ENCODE measurements at places on chromosomes 12 and 14.

- no peak for DNase-seq
Observed at GRCh38 chr14:32468955-32469354, 139.9 kb downstream of the AKAP6 start.

GRCh38 chr12:95995238-95996031 lies 709 bp downstream of the HAL start:
- DNase-seq = no peak

DNA sequence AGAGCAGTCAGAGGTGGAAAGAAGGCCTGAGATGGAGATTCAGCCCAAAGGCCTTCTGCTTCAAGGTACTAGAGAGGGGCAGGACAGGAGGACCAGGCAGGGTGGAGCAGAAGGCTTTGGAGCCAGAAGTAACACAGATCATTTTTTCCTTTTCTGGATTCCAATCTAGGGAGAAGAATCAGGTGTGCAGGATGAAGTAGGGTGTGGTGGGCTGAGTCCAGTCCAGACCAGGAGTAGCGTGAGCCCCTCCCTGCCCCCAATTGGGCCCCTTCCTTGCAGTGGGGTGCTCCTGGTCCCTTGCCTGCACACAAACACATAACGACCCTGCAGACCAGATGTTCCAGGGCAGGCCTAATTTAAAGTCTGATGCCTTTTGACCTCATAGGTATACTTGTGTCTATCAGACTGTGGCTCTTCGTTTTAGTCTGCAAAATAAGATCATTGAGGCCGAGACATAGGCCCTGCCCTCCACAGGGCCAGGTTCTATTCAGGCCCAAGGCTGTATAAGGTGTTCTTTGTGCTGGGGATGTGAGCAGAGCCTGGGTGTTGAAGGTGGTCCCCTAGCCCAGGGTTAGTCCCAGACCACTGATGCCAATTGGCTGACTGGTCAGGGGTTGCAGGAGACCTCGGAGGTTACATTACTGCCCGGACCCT lies 1.0 kb upstream of the NYNRIN start:
- no peak for DNase-seq

DNA sequence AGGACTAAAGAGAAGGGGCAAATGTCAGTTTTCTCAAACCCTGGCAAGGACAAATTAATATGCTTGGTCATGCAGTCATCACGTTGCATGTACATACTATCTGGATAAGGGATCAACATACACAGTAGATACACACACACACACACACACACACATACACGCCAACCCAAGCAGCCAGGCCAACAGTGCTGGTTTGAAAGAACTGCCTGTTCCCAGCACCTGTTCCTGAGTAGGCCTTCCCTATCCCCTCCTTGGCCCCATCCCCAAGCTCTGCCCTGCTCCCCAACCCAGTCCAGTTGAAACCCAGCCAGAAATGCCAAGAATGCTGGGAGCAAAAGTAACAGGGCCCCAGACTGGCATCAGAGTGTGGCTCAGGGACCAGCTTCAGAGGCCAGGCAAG lies 4.4 kb downstream of the ITGA7 start:
- DNase-seq = no peak

- no peak for DNase-seq
Observed at GRCh38 chr14:22510527-22511110, 78.4 kb downstream of the DAD1 start.

- DNase-seq = no peak
Observed at GRCh38 chr12:28814246-28814645, 334.8 kb upstream of the FAR2 start.

GRCh38 chr12:110807640-110808039 lies 39.1 kb upstream of the CCDC63 start:
- no peak for DNase-seq

GRCh38 chr14:105332350-105332874 lies 17.9 kb downstream of the PACS2 start:
- DNase-seq = no peak

GRCh38 chr14:52935833-52936232 lies 15.0 kb downstream of the FERMT2 start:
- no peak for DNase-seq

DNA sequence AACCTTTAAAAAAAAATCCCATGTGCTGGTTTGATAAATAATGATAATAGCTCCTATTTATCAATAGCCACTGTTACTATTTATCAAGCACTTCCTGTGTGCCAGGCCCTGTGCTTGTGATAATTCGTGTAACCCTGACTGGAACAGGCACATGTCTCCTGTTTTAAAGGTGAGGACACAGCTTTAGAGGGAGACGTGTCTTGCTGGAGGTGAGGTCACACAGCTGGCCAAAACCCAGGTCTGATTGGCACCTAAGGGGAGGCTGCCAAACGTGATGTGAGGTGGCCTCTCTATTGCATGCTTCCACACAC lies 156.6 kb downstream of the VRK1 start:
- DNase-seq = no peak

DNA sequence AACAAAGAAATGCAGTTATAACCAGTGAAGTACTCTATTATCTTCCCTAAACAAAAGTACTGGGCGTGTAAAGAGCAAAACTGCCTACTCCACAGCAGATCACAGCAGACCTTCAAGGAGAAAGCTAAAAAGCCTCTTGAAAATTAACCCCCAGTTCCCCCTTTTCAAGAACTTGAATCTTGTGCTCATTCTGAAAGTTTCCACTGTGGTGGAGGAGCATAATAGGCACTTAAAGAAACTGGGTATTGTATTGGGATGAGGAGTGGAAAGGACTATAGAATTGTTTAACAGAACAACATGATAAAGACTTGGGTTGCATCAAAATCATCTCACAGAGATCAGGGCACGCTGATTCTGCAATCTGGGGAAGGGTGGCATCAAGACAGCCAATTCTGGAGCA lies 51.1 kb downstream of the SLC25A47 start:
- DNase-seq = no peak

GRCh38 chr14:105257464-105257863 lies 9.1 kb downstream of the BTBD6 start:
- no peak for DNase-seq

- no peak for DNase-seq
Observed at GRCh38 chr12:109458771-109459208, 18.3 kb downstream of the KCTD10 start.

DNA sequence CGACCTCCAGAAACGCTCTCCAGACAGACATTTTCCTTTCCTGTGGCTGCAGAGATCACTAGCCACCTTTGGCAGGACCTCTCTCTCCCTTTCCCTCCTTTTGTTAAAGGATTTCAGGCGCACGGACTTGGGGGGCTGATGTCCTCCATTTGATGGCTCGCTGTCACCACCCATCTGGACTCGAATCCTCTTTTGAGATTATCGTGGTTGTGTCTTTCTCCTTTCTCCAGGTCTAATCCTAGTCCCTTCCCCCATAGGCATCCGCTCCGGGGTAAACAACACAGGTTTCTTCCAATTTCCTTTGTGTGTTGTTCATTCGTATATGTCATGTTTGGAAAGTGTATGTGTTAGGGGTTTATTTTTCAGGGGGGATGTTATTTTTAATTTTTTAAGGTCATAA lies 56.7 kb upstream of the SLC24A4 start:
- no peak for DNase-seq

GRCh38 chr14:65948302-65948701 lies 535.8 kb downstream of the FUT8 start:
- DNase-seq = no peak

- no peak for DNase-seq
Observed at GRCh38 chr14:96729889-96730288, 67.3 kb upstream of the VRK1 start.

DNA sequence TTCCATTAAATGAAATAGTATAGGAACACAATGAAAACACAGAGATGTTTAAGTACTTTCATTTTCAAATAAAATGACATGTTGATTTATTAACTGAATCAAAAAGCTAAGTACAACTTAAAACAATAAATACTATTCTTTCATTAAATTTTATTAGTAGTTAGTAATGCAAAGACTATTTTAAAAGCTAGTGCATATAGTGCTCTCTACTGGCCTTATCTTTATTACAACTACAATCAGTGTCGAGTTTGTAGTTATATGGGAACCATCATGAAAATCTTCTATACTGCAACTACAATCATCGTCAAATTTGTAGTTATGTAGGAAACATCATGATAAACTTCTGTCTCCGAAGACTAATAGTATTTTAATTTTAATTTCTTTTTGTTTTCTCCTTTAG lies 8.9 kb upstream of the LIN7A start:
- no peak for DNase-seq

GRCh38 chr14:100241279-100241678 lies 2.3 kb downstream of the YY1 start:
- no peak for DNase-seq

- no peak for DNase-seq
Observed at GRCh38 chr12:78209846-78210505, 379.3 kb downstream of the NAV3 start.

GRCh38 chr14:71497645-71498086 lies 434.6 kb upstream of the RGS6 start:
- no peak for DNase-seq

DNA sequence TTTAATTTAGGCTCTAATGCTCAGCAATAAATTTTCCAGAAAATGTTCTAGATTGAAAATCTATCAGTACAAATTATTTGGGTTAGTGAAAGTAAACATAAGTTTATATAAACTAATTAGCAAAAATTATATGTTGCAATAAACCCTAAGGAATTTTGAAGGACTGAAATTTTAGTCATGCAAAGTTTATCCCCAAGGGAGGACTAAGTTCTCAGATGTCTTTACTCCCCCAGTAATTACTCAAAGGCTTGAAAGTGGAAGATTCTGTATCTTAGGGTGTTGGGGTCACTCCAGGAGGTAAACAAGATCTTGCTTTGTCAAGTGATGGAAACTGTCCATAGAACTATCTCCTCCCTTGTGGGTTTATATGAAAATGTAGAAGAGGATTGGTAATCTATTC lies 183.7 kb downstream of the AKAP6 start:
- DNase-seq = no peak

DNA sequence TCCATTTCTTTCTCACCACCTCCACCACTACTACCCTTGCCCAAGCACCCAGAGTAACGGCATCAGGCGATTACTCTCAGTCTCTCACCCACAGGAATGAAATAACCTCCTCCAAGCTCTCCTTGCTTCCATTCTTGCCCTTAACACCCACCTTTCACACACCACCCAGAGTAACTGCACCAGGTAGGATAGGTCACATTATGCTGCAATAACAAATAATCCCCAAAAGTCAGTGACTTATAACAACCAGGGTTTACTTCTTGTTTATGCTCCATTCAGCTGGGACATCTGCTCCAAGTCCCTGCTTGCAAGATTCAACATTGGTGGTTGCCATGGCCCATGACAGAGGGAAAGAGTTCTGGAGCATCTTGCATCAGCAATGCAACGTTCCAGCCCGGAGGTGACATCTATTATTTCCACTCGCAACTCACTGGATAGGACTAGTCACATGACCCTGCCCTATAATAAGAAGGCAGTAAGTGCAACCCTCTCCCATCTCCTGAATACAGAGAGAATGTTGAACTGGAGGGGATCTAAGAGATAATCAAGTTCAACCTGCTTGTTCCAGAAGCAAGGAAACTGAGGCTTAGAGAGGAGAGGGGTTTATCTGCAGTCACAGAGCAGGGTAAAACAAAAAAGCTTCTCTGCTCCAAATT lies 41.5 kb upstream of the FICD start:
- no peak for DNase-seq

DNA sequence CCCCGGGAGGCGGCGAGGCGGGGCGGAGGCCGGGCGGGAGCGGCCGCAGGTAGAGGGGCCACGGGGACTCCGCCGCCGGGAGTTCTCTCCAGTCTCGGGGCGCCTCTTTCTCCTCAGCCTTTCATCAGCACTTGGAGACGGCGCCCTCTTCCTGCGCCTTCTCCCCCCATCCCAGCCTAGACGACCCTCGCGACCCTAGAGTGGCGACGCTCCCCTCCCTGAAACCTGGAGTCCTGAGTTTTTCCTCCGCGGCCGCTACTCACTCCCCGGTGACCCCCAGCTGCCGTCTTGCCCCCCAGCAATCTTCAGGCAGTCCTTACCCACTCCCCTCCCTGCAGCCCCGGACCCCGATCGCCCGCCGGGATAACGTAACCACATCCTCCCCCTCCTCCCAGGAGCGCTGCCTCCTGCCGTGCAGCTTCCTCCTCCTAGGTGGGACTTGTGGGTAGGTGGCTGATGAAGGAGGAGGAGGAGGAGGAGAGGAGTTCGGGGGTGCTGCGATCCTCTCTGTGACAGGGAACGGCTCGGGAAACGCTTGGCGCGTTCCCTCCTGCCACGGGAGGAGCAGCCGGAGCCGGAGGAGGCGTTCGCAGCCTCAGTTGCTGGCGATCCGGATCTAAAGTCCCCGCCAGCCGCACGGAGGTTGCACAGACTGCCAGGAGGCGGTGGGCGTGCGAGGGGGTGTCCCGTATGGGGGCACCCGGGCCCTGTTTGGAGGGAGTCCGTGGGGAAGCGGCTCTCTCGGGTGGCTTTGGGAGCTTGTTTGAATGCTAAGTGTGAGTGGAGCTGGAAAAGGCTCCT lies 891 bp downstream of the PLEKHA5 start:
- no peak for DNase-seq

- no peak for DNase-seq
Observed at GRCh38 chr12:80936642-80937390, 918 bp downstream of the LIN7A start.

DNA sequence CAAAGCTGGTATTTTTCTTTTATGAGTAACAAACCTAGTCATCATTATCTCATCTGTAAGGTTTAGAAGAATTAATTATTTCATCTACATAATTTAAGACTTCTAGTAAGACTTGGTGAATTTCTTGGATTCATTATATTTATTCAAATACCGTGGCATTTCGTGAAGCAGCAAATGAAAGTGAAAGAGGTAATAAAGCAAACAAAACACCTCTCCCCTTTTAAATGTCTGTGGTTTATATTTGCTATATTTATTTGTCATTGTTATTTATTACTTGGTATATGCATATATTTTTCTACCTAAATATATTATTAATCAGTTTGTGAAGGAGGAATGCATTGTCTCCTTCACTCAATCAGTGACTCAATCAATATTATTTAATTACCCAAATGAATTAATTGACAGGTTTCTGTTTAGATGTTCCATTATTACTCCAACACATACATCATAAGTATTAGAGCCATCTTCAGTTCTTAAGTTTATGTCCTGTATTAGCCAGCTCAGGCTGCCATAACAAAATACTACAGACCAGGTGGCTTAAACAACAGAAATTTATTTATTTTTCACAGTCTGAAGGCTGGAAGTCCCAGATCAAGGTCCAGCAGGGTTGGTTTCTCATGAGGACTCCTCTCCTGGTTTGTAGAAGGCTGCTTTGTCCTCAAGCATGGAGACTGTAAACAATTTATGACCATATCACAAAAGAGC lies 6.6 kb downstream of the CFAP54 start:
- DNase-seq = no peak
